Stimulated activated CD4-positive, alpha-beta T cell treated with anti-CD3 and anti-CD28 coated beads, TNF-alpha, amount 100 ng/mL, for 24 hours (primary cell): ENCODE measurements at places on chromosomes 7 and 10.
A peak's percentile ranks its signal among the peaks of the same experiment; 100 is the strongest.

- no peak for DNase-seq
Measured at GRCh38 chr10:129657297-129658017, 190.4 kb downstream of the MGMT start.

DNA sequence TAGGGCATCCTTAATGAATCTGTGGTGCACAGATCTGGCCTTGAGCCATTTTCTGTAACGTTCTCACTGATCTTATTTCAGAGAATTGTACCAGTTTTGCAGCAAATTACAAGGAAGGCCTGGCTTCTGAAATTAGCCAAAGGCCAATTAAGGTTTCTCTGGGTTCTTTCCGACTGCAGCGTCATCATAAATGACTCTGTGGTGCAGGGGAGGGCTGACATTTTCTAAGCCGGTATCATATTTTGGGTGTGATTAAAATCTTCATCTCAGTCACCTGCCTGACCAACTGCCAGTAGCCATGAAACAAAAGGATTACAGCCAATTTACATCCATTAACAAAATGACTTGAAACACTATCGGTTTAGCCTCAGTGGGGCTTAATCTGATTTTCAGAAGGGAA lies 363.7 kb downstream of the ADRA2A start:
- no peak for DNase-seq

DNA sequence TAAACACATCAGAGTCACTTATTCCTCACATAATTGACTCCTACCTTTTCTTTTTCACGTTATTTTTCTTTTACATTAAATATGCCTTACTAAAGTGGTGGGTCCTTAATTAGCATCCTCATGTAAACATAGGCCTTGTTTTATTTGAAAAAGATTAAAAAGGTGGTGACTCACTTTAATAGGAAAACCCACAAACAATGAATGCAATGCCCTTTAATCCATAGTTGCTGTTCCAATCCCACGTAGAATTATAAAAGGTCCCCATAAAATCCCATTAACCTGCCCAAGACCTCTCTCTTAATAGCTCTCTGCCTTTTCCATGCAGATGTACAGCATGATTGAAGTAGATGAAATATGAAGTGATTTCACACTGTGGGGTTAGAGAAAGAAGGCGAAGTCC lies 32.2 kb downstream of the SLC16A12 start:
- no peak for DNase-seq

GRCh38 chr10:36597756-36598320 lies 527.6 kb upstream of the ANKRD30A start:
- DNase-seq = no peak

DNA sequence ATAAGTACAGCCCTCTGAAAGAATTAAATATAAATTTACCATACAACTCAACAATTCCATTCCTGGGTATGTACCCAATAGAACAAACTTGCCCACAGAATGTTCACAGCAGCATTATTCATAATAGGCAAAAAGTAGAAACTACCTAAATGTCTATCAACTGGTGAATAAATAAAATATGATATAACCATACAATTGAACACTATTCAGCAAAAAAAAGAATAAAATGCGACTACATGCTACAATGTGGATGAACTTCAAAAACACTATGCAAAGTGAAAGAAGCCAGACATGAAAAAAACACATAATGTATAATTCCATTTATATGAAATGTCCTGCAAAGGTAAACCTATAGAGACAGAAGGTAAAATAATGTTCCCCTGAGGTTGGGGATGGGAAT lies 2.0 kb upstream of the CPN1 start:
- DNase-seq = no peak

DNA sequence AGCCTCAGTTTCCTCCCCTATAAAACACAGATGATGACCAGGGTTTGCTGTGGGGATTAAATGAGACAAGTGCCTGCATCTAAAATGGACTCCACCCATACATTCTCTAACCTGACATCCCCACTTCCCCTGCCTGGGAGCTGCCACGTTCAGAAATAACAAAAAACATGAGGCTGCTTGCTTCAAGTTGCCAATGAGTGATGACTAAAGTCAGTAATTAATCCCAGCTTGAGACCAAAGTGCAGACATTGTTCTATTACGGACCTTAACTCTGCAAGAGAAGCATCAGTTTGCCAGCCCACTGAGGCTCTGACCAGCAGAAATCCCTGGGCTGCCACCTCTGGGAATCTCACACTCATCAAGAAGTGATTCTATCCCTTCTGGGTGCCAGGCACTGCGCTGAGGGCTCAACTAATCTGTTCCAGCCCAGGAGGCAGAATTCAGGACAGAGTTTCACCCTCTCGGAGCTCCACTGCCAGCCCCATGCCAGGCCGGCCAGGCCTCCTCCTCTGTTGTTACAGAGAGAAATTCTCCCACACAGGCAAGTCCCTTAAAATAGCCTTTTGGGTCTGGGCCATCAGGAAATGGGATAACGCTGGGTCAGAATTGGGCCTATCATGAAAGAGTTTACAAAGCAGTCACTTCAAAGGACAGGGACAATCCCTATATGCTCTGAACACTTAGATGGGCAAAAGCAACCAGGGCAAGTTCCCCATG lies 11.4 kb downstream of the SH3PXD2A start:
- DNase-seq = no peak

- DNase-seq = no peak
Measured at GRCh38 chr10:108696792-108697477, 1226.4 kb downstream of the XPNPEP1 start.

DNA sequence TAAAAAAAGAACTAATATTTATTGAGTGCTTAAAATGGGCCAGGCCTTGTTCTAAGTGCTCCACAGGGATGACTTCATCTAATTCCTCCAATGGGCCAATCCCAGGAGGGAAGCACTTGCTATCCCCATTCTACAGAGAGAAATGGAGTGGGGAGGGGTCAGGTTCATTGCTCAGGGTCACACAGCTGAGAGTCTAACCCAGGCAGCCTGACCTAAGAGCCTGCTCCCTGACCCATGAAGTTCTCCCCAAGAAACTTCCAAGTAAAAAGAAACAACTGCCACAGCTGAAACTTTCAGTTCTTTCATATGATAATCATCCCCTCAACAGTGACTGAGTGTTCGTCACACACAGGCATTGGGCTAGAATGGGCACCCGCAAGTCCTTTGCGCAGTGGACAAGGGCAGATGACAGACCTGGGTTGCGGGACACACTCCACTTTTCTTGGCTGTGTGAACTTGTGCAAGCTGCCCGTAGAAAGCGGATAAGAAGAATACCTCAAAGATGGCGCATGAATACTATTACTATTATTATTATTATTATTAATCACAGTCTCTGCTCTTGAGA lies 39.7 kb downstream of the BEND7 start:
- DNase-seq = no peak

GRCh38 chr7:151621961-151622360 lies 102.3 kb upstream of the RHEB start:
- no peak for DNase-seq

DNA sequence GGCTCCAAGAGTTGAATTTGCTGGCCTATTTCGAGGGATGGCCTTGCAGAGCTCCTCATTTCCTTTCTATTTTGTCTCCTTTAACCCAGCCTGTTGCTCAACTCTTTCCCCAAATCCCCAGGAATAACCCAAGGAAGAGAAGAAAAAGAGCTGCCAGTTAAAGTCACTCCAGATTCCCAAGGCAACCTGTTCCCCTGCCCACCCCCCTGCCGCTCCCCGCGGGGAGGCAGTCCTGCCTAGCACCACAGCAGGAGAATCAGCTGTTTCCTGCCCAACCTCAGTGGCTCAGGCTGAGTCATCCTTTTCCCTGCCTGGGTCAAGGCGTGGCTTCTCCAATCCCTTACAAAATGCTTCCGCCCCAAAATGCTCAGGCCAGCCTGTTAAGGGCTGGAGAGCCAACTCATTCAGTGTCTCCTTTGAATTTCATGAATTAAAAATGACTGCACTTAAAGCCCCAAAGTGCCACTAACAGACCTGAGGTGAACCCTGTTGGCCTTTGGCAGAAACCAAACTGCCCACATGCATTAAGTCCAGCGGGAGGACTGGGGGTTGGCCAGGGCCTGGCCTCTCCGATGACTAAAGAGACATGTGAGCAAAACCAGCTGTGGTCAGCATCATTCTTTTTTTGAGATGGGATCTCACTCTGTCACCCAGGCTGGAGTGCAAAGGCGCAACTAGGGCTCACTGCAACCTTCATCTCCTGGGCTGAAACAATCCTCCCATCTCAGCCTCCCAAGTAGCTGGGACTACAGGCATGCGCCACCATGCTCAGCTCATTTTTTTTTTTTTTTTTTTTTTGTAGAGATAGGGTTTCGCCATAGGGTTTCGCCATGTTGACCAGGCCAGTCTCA lies 83.2 kb upstream of the KIF5B start:
- no peak for DNase-seq

DNA sequence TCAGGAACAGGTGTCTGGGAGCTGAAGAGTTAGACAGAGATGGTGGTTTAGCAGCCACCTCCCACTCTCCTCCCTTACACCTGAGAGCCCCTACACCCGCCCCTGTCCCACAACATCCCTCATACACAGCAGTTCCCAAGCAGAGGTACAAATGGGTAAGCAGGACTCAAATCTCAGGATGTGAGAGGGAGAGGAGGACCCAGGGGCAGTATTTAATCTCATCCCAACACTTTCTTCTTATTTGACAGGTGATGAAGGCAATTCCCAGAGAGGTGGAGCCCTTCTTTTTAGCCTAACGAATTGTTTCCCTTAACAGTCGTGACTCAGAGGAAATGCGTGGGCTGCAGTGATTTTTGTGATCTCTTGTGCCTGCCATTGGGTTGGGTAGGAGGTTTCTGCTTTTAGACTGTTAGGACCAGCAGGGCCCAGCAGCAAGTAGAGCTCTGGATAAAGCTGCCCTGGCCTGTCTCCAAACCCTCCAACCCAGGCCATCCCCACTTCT lies 191.3 kb downstream of the HECW1 start:
- DNase-seq = peak; percentile 35

- DNase-seq = peak; percentile 45
Measured at GRCh38 chr7:114922652-114923402, 933 bp downstream of the MDFIC start.

DNA sequence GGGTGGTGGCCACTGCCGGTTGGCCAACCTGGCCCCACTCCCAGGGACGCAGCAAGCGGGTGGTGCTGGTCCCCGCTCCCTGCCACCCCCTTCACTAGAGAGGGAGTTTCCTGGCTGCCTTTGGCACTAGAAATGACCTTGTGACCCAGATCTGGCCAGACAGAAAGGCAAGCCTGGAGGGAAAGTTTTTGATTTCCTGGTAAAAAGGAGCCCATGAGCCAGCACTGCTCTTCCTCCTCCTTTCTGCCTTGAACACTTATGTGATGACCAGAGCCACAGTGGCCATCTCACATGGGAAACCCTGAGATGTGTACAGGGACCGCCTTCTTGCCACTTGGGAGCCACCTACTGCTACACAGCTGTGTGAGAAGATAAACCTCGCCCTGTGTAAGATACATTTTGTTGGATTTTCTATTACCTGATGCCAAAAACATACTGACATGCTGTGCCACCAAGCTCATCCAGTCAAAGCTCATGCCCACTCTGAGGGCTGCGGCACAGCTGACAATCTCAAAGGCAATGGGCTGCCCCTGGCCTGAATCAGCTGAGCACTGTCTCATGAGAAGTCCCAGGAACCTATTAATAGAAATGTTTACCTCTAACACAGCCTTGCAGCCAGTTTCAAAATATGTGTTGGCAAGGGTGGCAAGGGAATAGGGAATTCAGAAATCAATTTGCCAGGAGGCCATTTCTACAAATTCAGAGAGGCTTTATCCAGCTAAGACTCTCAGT lies 94.0 kb downstream of the CYTH3 start:
- no peak for DNase-seq

GRCh38 chr7:133048589-133048988 lies 33.3 kb downstream of the CHCHD3 start:
- no peak for DNase-seq

- DNase-seq = peak; percentile 74
Measured at GRCh38 chr7:151080522-151081169, at the start of gene FASTK. TSS of gene FASTK (minus strand) at chr7:151080809. CDS start at chr7:151080766, 43 bp downstream.

- DNase-seq = no peak
Measured at GRCh38 chr10:77391605-77392235, 245.9 kb downstream of the KCNMA1 start.

- no peak for DNase-seq
Measured at GRCh38 chr10:19803676-19804075, 12.6 kb upstream of the PLXDC2 start.

DNA sequence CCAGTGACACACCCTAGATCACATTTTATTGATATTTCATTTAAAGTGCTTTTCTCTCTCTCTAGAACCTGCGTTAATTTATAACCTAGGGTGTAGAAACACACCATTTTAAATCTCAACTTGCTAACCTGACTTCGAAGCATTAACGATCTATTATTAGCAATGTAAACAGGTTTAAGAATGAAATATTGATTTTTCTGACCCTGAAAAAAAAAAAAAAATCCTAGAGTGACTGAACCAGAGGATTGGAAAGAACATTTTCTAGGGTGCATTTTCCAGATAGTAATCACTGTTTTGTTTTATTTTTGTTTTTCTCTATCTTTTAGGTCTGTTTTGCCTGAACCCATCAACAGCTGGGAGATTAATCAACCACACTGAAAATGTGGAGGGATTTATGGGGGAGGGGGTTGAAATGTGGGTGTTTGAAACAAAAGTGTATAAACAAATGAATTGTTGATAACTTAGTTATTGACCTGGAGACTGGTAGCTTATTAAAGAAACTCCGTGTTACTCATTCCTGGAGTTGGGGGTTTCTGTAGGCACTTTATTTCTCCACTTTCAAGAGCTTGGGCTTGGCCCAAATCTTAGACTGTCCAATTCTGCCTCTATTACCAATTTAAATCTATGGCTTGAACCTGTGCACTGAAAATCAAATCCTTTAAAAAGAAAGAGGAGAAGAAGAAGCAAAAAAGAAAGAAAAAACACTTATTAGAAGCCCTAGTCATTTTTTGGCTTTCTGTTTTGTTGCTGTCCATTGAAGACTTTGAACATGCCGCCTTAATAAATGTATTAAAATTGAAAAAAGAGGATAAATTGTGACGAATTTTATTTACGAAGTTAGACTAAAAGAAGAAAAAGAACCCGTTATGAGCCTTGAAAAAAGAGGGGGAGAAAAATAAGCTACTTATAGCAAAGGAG lies 2.8 kb downstream of the HOXA2 start:
- no peak for DNase-seq

GRCh38 chr7:5589819-5590595 lies 166.4 kb upstream of the TNRC18 start:
- no peak for DNase-seq

- DNase-seq = no peak
Measured at GRCh38 chr7:84105586-84105985, 89.0 kb downstream of the SEMA3A start.

GRCh38 chr7:108581655-108582491 lies 12.2 kb downstream of the DNAJB9 start:
- DNase-seq = no peak

GRCh38 chr10:60532696-60533468 lies 143.2 kb upstream of the ANK3 start:
- no peak for DNase-seq

GRCh38 chr10:103479135-103479534 lies at the start of gene CALHM3:
TSS of gene CALHM3 (minus strand) at chr10:103479240. CDS start at chr10:103479032, 208 bp downstream.
- DNase-seq = no peak

- no peak for DNase-seq
Measured at GRCh38 chr7:150567871-150568301, 696 bp downstream of the GIMAP4 start.

GRCh38 chr10:73413108-73413527 lies 740 bp downstream of the ANXA7 start:
- peak; percentile 23 for DNase-seq
